T-helper 17 cell (primary cell): ENCODE measurements at places on chromosomes 3 and 15.

GRCh38 chr15:70767667-70768066 lies 4.3 kb upstream of the UACA start:
- DNase-seq, result no peak

DNA sequence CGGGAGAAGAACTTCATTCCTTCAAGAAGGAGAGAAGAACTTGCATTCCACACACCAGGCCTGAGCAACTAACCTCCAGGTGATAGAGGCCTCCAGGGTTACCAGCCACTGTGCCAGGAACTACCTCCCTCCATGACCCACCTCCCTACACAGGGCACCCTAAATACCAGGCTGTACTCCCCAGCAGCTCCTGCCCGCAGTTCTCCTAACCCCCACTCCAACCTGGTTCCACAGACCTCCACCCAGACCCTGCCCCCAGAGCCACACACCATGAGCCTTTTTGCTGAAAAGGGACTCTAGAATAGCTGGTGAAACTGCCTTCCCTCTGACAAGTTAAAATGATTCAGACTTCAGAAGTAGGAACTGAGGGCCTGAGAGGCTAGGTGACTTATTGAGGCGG lies 8.2 kb downstream of the IGDCC3 start:
- DNase-seq, result no peak

DNA sequence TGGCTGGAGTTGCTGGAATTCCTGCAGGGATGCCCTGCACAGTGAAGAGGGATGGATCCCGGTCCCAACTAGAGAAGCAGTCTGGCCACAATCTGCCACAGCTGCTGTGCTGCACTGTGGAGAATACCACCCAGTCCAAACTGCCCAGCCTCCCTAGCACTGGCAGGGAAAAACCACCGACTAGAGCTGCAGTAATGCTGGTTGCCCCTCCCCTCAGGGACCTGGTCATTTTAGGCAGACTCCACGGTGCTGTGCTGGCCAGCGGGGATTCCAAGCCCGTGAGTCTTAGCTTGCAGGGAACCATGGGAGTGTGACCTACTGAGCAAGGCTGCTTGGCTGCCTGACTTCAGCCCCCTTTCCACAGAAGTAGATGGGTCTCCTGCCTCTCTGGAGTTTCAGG lies 478.0 kb upstream of the ATP11B start:
- no peak for DNase-seq

- no peak for DNase-seq
Measured at GRCh38 chr3:136819392-136819730, 435 bp downstream of the SLC35G2 start.
